A549 treated with DMSO at 1 μM for 4 hours (cell line): ENCODE measurements at places on chromosomes 5 and 9. TPM values are rescaled to one million over a fixed set of nuclear protein-coding genes. Genes with fewer than 3 reads are reported as not detected.

The TMEM232 gene
- total RNA-seq, result 0.24 TPM in 1 of 5 replicates, not detected in the others

The WDR31 gene
- 1.0 to 1.5 TPM (median 1.4 TPM) in 5 replicates for total RNA-seq

The CFAP90 gene
- total RNA-seq, result 0.41 to 0.64 TPM (median 0.55 TPM) in 5 replicates

The SLC22A4 gene
- 3.6 to 5.5 TPM (median 4.1 TPM) in 5 replicates for total RNA-seq

The IFNE gene
- 1.5 to 2.8 TPM (median 2.2 TPM) in 5 replicates for total RNA-seq
